Panc1 (cell line): ENCODE measurements at places on chromosomes 13 and 19. TPM values are rescaled to one million over a fixed set of nuclear protein-coding genes. Genes with fewer than 3 reads are reported as not detected.

ZNF428 gene
- total RNA-seq = 45.6 TPM

FAM83E gene
- 1.0 TPM for total RNA-seq

ZIM2 gene
- not detected for total RNA-seq

CLEC17A gene
- not detected for total RNA-seq

C19orf53 gene
- 97.2 TPM for total RNA-seq

ZNF667 gene
- not detected for total RNA-seq

COL4A2 gene
- 3.0 TPM for total RNA-seq

CEACAM16 gene
- not detected for total RNA-seq

CD37 gene
- total RNA-seq = 0.33 TPM

ZNF20 gene
- total RNA-seq = 4.9 TPM

LRP3 gene
- total RNA-seq = 28.6 TPM

- no peak overlapping the region for H3K4me3 ChIP-seq
- DNase-seq = no peak
- H3K36me3 ChIP-seq = no peaks in the 10 kb centered on the region
- H3K27me3 ChIP-seq = no peaks in the 10 kb centered on the region
- no peaks in the 10 kb centered on the region for H3K4me1 ChIP-seq
These were observed 38.2 kb downstream of the TGDS start for GRCh38 chr13:94557684-94558235.

GRCh38 chr19:50897612-50898011 lies 13.6 kb downstream of the KLK4 start:
- no peak overlapping the region for H3K4me3 ChIP-seq
- no peaks in the 10 kb centered on the region for H3K4me1 ChIP-seq
- no peak overlapping the region for H3K27ac ChIP-seq
- no peaks in the 10 kb centered on the region for H3K36me3 ChIP-seq
- no peak for DNase-seq
- H3K27me3 ChIP-seq = no peaks in the 10 kb centered on the region

DNA sequence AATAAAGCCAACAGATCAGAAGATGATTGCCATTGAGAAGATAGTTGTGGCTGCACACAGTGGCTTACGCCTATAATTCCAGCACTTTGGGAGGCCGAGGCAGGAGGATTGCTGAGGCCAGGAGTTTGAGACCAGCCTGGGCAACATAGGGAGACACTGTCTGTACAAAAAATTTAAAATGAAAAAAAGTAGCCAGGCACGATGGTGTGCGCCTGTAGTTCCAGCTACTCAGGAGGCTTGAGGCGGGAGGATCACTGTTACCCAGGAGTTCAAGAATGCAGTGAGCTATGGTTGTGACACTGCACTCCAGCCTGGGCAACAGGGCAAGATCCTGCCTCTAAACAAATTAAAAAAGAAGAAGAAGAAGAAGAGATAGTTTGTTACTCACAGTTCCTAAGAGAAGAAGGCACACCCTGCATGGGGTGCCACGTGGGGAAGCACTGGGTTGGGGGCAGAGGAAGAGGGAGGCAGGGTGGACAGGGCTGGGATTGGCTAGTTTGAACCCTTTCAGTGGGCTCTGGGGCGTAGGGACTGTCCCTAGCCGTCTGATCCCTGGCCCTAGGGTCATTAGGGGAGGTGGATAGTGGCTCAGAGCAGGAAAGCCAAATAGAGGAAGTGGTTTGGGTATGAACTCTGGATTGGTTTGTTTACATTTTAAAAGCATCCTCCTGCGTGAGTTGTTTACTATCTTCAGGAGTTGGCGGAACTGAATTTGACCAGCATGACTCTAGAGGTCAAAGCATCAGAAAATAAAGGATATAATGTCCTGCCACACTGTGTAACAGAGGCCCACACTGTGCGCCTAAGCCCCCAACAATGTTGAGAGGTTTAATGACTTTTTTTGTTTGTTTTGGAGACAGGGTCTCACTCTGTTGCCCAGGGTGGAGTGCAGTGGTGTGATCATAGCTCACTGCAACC lies 60.5 kb upstream of the MEDAG start:
- H3K36me3 ChIP-seq = no peaks in the 10 kb centered on the region
- DNase-seq = no peak
- H3K27ac ChIP-seq = peak overlapping the region; percentile 67

GRCh38 chr19:15671237-15671821 lies 1.6 kb upstream of the CYP4F12 start:
- H3K27ac ChIP-seq = no peak overlapping the region
- H3K27me3 ChIP-seq = no peaks in the 10 kb centered on the region
- no peaks in the 10 kb centered on the region for H3K4me1 ChIP-seq
- H3K36me3 ChIP-seq = no peaks in the 10 kb centered on the region
- DNase-seq = no peak

- H3K36me3 ChIP-seq = no peaks in the 10 kb centered on the region
- H3K4me3 ChIP-seq = peak overlapping the region; percentile 87
- peak; percentile 83 for DNase-seq
These were observed 607 bp upstream of the ZNF566 start for GRCh38 chr19:36489920-36490415.

DNA sequence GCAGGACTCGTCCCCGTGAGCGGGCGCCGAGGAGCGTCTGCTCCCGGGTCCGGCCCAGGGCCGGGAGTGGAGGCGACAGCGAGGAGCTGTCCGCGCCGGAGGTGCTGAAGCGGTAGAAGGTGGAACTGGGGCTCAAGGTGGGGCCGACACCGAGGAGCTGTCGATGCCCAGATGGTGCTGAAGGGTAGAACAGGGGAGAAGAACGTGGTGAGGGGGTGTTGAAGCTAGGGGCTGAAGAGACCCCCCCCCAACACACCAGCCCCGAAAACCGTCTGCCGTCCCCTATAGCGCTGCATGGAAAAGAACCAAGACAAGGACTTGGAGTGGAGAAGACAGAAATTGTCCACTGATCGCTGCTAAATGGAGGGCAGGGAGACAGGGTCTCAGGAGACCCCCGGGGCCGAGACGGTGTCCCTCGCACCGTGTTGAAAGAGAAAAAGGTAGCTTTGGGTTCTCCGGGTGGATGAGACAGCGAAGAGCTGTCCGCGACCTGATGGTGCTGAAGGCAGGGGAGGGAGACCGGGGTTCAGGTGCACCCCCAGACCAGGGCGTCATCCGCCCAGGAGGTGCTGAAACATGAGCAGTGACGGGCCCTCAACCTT lies 7.1 kb upstream of the PDE4C start:
- no peaks in the 10 kb centered on the region for H3K27me3 ChIP-seq
- H3K4me1 ChIP-seq = no peaks in the 10 kb centered on the region
- no peak for DNase-seq
- no peaks in the 10 kb centered on the region for H3K36me3 ChIP-seq
- H3K27ac ChIP-seq = no peak overlapping the region
- H3K4me3 ChIP-seq = no peak overlapping the region

DNA sequence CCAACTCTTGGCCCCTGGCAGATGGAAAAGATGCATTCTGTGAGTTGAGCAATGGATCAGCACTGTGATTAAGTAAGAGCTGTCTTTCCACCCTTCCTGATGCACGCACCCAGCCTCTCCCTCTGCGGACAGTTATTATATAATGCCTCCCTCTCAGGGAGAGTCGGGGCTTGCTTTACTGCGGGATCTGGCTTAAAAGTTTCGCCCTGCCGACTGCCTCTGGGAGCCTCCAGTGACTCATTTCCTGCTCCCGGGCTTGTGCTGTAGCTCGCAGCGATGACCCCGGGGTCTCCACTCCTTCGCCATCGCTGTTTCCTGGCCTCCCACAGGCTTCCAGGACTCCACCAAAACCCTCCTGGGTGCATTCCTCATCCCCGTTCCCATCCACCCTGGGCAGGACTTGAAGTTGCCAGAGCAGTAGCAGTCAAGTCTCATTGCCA lies 107.4 kb upstream of the SLC7A1 start:
- H3K27ac ChIP-seq = no peak overlapping the region
- no peak overlapping the region for H3K4me3 ChIP-seq
- no peaks in the 10 kb centered on the region; the same call in 1 of the 2 replicates for H3K4me1 ChIP-seq
- H3K27me3 ChIP-seq = no peaks in the 10 kb centered on the region
- no peak for DNase-seq

DNA sequence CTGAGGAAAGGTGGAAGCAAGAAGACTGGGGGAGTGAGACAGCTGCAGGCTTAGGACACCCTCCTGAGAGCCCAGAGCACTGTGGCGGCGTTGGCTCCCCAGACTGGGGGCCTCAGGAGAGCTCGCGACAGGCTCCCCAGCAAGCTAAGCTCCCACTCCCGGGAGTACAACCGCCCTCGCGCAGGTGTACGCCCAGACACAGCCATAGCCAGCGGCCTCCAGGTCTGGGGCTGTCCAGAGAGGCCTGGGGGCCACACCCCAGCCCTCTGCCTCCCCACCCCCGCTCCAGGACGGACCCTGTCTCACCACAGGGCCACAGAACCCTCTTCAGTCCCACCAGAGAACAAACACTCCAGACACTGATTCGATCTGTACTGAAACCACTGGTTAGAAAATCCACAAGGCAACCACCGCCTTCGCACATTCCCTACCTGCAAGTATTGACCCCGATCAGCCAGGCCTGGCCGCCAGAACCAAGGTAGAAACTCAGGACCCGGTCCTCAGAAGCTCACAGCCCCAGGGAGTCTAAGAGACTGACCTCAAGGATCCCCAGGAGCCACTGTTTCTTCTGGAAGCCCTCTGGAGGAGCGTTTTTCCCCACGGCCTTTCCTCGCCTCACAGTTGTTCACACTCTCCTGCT lies 16.3 kb downstream of the ZIC5 start:
- no peaks in the 10 kb centered on the region for H3K27me3 ChIP-seq
- DNase-seq = no peak
- no peaks in the 10 kb centered on the region for H3K4me1 ChIP-seq
- no peak overlapping the region for H3K27ac ChIP-seq
- no peak overlapping the region for H3K4me3 ChIP-seq

- no peaks in the 10 kb centered on the region for H3K27me3 ChIP-seq
- no peaks in the 10 kb centered on the region for H3K36me3 ChIP-seq
- DNase-seq = no peak
- no peak overlapping the region for H3K4me3 ChIP-seq
- no peaks in the 10 kb centered on the region for H3K4me1 ChIP-seq
These were observed 52.9 kb downstream of the FAM124A start for GRCh38 chr13:51275101-51275500.

GRCh38 chr19:56671613-56671994 lies at the start of gene ZNF835:
TSS of gene ZNF835 (minus strand) at chr19:56671757. CDS start at chr19:56665198, 6,559 bp downstream.
- H3K4me1 ChIP-seq = no peaks in the 10 kb centered on the region
- H3K27ac ChIP-seq = no peak within 1 kb of the TSS
- H3K4me3 ChIP-seq = no peak within 1 kb of the TSS
- DNase-seq = no peak
- H3K27me3 ChIP-seq = no peaks in the 10 kb centered on the region

DNA sequence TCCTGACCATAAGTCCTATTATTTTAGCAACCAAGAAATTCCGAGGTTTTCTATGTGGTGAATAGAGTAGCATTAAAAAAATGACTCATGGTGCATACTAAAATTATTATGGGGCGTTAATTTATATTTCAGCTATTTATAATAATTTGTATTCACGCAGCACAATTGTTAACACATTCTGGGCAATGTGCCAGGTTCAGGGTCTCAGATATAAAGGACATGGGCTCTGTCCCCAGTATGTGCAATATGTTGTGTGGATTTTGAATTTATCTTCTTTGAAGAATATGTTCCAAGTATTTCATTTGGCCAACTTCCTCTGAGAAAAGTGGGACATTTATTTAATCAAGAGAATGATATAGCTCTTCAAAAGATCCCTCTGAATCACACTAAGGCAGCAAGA lies 1434.7 kb upstream of the PRR20A start:
- no peaks in the 10 kb centered on the region for H3K36me3 ChIP-seq
- no peaks in the 10 kb centered on the region for H3K27me3 ChIP-seq
- DNase-seq = no peak
- H3K27ac ChIP-seq = no peak overlapping the region

DNA sequence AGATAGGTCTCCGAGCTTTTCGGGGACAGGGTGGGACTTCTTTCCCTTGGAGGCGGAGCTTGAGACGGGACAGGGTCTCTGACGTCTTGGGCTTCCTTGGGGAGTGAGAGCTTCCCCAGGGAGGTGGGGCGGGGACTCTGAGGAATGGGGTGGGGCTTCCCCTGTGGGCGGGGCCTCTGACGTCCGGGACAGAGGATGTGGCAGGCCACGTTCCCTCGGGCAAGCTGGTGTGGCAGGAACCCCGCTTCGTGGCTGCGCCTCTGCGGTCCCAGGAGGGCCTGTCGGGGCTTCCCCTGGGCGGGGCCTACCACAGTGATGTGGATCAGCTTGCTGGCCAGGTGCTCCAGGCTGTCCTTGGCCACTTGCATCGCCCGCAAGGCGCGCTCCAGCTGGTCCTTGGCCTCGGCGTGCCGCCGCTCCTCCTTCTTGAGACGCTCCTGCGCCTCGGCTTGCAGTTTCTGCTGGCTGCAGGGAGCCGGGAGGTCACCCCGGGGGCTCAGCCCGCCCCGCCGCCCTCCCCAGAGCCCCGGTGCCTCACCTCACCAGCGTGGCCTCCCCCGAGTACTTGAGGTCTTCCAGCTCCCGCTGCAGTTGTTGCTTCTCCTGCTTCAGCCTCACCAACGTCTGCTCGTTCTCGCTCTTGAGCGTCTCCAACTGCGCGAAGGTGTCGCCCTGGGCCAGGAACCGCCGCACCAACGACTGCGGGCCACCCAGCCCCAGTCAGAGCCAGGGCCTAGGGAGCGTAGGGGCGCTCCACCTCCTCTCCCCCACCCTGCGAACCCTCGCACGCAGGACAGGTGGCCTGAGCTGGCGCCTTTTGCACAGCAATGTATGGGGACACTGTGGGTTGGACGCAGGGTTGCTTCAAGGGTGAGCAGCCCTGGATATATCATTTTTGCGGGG lies 3.3 kb upstream of the RGL3 start:
- no peak for DNase-seq
- no peak overlapping the region for H3K4me3 ChIP-seq
- peaks cover 5% of the 10 kb centered on the region; the same call in 1 of the 2 replicates for H3K36me3 ChIP-seq

GRCh38 chr13:43861863-43862262 lies 17.7 kb downstream of the CCDC122 start:
- no peaks in the 10 kb centered on the region for H3K4me1 ChIP-seq
- H3K27ac ChIP-seq = no peak overlapping the region
- no peak overlapping the region for H3K4me3 ChIP-seq
- DNase-seq = no peak
- H3K27me3 ChIP-seq = no peaks in the 10 kb centered on the region

DNA sequence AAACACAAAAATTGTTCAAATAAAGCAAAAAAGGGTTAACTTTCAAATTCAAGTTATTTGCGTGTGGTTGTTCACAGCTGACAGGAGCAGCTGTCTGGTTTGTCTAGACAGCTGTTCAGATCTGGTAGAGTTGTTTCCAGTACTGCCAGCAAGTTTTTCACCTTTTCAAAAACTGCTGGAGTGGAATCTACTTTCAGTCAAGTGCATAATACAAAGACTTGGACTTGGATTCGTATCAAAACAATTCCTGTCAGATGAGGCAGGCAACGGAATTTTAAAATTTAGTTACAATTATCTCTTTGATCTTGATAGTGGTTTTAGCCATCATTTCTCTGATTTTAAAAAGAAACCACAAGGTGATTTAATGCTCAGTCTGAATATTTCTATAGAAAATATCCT lies 51.7 kb upstream of the EEF1AKMT1 start:
- no peak overlapping the region for H3K4me3 ChIP-seq
- no peak overlapping the region for H3K27ac ChIP-seq
- H3K36me3 ChIP-seq = no peaks in the 10 kb centered on the region; the same call in 1 of the 2 replicates
- no peaks in the 10 kb centered on the region for H3K4me1 ChIP-seq
- no peaks in the 10 kb centered on the region for H3K27me3 ChIP-seq

GRCh38 chr19:53868091-53868891 lies 608 bp downstream of the MYADM start:
- no peaks in the 10 kb centered on the region for H3K27me3 ChIP-seq
- peak overlapping the region; percentile 95 for H3K4me3 ChIP-seq
- no peak for DNase-seq
- H3K4me1 ChIP-seq = peaks cover 35% of the 10 kb centered on the region
- peak overlapping the region; percentile 96 for H3K27ac ChIP-seq

- H3K4me3 ChIP-seq = no peak overlapping the region
- no peaks in the 10 kb centered on the region for H3K27me3 ChIP-seq
- DNase-seq = no peak
These were observed 80.2 kb downstream of the IRS2 start for GRCh38 chr13:109706015-109706715.
